Substantia nigra (tissue), 51 donors: ENCODE measurements at places on chromosomes 7 and 10.

GRCh38 chr10:56449770-56450169 is 88.7 kb upstream of the ZWINT start:
- DNase-seq, result no peak

GRCh38 chr7:98568891-98569290 is 48.2 kb upstream of the NPTX2 start:
- no peak for DNase-seq

GRCh38 chr7:68109299-68109698 is 1112.7 kb downstream of the TYW1 start:
- DNase-seq, result no peak

- DNase-seq, result no peak
Observed at GRCh38 chr7:101589052-101589451, 40.0 kb downstream of the MYL10 start.

GRCh38 chr7:148437043-148437442 is 153.5 kb upstream of the C7orf33 start:
- no peak for DNase-seq

DNA sequence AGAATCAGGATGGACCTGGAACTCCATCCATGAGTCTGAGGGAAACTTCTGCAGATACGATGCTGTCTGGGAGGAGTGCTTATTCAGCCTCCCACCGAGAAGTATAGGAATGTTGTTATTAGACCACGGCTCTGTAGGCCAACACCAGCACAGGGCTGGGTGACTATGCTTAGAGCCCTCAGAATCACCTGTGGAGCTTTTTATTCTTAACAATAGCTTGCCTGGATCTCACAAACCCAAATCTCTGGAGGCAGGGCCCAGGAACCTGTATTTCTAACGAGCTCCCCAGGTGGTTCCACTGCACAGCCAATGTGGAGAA is 55.6 kb upstream of the ARID5B start:
- DNase-seq, result no peak

DNA sequence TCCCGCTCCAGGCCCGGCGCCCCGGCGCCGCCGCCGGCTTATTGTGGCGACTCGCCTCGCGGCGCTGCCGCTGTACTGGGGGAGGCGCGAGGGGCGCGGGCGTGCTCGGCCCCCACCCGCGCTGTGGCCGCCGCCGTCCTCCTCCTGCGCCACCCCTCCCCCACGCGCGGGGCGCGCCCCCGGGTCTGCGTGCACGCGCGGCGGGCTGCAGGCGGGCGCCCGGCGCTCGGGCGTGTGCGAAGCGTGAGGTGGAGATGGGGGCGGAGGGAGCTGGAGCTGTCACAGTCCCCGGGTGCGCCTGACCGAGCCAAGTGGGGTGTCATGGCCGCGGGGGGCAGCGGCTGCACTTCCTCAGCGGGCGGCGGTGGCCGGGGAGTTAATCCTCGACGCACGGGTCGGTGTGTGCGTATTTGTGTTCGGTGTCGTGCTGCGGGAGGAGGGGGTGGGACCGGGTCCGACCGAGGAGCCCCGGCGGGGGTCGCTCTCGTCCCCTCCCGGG is 672 bp downstream of the LCOR start:
- DNase-seq, result peak; percentile 87

GRCh38 chr7:138460649-138461607 is 869 bp downstream of the TRIM24 start:
- peak; percentile 45 for DNase-seq

- no peak for DNase-seq
Observed at GRCh38 chr10:82353381-82353780, 478.4 kb downstream of the NRG3 start.

GRCh38 chr10:131645756-131646155 is 255.1 kb upstream of the PPP2R2D start:
- no peak for DNase-seq

GRCh38 chr10:71525721-71526120 is 129.0 kb downstream of the CDH23 start:
- no peak for DNase-seq
